Caco-2 (cell line): ENCODE measurements at places on chromosomes 12 and 14. TPM values are rescaled to one million over a fixed set of nuclear protein-coding genes. Genes with fewer than 3 reads are reported as not detected.
A peak's percentile ranks its signal among the peaks of the same experiment; 100 is the strongest.

Gene CLSTN3
- 40.2 and 44.3 TPM in 2 replicates for total RNA-seq

GRCh38 chr12:85781766-85782165 is 54.4 kb downstream of the RASSF9 start:
- H3K27me3 ChIP-seq = no peaks in the 10 kb centered on the region
- no peak overlapping the region for H3K4me3 ChIP-seq
- H3K36me3 ChIP-seq = no peaks in the 10 kb centered on the region
- DNase-seq = no peak
- H3K27ac ChIP-seq = no peak overlapping the region

Gene FOXN4
- 0.49 and 0.95 TPM in 2 replicates for total RNA-seq

DNA sequence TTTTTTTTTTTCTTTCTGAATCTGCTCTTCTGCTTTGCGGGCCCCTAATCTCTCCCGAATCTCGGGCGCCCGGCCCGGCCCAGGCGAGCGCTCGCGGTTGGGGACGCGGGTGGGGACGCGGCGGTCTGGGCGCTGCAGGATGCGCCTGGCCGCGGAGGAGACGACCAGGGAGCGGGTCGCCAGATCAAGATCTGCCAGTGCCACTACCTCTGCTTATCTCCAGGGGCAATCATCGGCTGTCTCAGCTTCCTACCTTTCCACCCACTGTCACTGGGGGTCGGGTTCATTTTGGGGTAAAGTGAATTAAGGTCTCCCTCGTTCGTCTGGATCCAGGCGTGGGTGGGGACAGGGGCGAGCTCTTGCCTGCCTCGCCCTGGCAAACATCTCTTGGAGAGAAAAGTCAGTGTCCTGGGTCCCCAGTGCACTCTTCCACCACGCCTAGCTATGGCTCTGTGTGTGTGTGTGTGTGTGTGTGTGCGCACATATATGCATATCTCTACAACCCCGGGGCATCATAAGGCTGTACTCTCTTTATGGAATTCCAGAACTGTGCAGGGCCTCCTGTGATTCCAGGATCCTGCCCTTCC is 422.3 kb downstream of the VRK1 start:
- H3K36me3 ChIP-seq = no peaks in the 10 kb centered on the region
- no peak overlapping the region for H3K4me3 ChIP-seq
- H3K27me3 ChIP-seq = no peaks in the 10 kb centered on the region
- H3K4me1 ChIP-seq = no peaks in the 10 kb centered on the region
- no peak for DNase-seq
- no peak overlapping the region for H3K27ac ChIP-seq

DNA sequence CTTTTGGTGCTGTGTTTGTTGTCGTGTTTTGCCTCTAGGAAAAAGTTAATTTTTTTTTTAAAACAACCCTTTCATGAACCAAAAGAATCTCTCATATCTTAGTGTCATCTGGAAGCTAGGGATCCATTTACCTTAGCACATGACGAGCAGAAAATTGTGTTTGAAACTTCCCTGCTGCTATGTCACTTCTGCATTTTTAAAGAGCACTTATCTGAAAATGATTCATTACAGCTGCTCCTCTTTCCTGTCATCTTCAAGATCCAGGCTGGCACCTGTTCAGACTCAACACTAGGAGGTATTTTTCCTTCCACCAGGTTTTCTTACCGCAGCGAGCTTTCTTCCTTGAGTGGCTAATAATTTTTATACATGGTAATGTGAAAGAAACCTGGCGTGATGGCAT is 67.0 kb downstream of the EML1 start:
- no peak overlapping the region for H3K4me3 ChIP-seq
- no peak for DNase-seq
- no peak overlapping the region for H3K27ac ChIP-seq

Gene CNTN1
- total RNA-seq = not detected in 2 replicates

Gene DLK1
- not detected in 2 replicates for total RNA-seq

- no peak for DNase-seq
- H3K4me3 ChIP-seq = no peak overlapping the region
- no peaks in the 10 kb centered on the region for H3K27me3 ChIP-seq
- peaks cover 48% of the 10 kb centered on the region for H3K4me1 ChIP-seq
- peak overlapping the region; percentile 81 for H3K27ac ChIP-seq
- no peaks in the 10 kb centered on the region for H3K36me3 ChIP-seq
Observed at GRCh38 chr14:75523771-75524171, 1.5 kb downstream of the BATF start.

DNA sequence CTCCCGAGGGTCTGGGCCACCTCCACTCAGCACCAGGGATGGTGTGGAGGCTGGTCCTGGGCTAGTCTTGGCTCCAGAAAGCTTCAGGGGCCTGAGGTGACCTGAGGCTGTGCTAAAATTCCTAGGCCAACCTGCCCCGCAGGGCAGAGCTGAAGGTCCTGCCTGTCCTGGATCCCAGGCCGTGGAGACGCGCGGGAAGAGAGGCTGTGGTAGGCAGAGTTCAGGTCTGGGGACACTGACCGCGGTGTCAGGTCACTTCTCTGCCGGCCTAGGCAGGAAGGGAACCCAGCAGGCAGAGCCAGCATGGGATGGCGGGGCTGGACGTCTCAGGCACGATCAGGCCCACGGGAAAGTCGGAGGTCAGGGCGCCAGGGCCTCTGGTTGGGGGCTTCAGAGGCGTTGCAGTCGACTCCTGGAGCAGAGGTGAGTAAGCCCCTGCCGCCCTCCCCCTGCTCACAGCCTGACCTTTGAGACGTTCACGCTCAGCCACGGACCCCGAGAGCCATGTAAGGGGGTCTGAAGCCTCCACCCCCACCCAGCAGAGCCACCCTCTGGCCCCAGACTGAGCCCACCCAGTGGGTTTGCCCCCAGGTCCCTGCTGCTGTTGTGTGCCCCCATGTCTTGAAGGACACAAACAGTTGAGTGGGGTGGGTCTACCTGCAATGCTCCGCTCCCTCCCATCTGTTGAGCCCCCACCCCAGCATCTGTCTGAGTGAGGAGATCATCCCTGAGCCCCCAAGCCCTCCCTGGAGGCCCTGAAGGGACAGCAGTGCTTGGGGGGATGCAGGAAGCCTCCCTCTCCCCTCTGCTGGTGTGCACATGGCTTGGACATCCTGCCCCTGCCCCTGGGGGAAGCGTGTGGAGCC is 142.7 kb downstream of the KIF26A start:
- no peaks in the 10 kb centered on the region for H3K36me3 ChIP-seq
- no peak overlapping the region for H3K27ac ChIP-seq
- H3K4me1 ChIP-seq = no peaks in the 10 kb centered on the region
- H3K27me3 ChIP-seq = no peaks in the 10 kb centered on the region
- no peak for DNase-seq

GRCh38 chr12:131773582-131774221 is 54.5 kb upstream of the MMP17 start:
- H3K4me1 ChIP-seq = no peaks in the 10 kb centered on the region
- no peak overlapping the region for H3K4me3 ChIP-seq
- H3K36me3 ChIP-seq = no peaks in the 10 kb centered on the region
- H3K27me3 ChIP-seq = no peaks in the 10 kb centered on the region

DNA sequence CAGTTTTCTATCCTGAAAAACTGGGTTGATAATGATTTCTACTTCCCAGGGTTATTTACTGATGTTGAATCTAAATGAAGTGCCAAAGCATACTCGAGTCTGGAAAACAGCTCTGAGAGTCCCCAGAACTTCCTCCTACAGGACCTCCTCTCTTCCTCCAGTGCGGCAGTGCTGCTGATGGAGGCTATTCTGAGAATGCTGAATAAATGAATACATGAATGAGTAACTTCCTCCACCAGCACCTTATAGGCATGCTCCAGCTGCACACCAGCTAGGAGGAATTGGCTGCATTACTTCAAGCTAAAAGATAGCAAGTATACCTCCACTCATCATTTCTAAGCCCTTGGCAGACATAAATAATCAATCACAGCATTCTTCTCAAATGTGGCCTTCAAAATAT is 448.8 kb upstream of the CCDC196 start:
- no peak for DNase-seq
- H3K27ac ChIP-seq = no peak overlapping the region
- no peaks in the 10 kb centered on the region for H3K4me1 ChIP-seq
- H3K27me3 ChIP-seq = no peaks in the 10 kb centered on the region
- no peak overlapping the region for H3K4me3 ChIP-seq

GRCh38 chr14:33855672-33856071 is 95.2 kb downstream of the EGLN3 start:
- no peaks in the 10 kb centered on the region for H3K36me3 ChIP-seq
- H3K27me3 ChIP-seq = no peaks in the 10 kb centered on the region
- no peaks in the 10 kb centered on the region for H3K4me1 ChIP-seq
- DNase-seq = no peak
- no peak overlapping the region for H3K27ac ChIP-seq

Gene TECPR2
- 5.4 and 9.3 TPM in 2 replicates for total RNA-seq

- no peak overlapping the region for H3K4me3 ChIP-seq
- no peaks in the 10 kb centered on the region for H3K4me1 ChIP-seq
- H3K27ac ChIP-seq = no peak overlapping the region
- H3K36me3 ChIP-seq = no peaks in the 10 kb centered on the region
- no peaks in the 10 kb centered on the region for H3K27me3 ChIP-seq
Observed at GRCh38 chr14:60344751-60345150, 95.7 kb downstream of the PPM1A start.

DNA sequence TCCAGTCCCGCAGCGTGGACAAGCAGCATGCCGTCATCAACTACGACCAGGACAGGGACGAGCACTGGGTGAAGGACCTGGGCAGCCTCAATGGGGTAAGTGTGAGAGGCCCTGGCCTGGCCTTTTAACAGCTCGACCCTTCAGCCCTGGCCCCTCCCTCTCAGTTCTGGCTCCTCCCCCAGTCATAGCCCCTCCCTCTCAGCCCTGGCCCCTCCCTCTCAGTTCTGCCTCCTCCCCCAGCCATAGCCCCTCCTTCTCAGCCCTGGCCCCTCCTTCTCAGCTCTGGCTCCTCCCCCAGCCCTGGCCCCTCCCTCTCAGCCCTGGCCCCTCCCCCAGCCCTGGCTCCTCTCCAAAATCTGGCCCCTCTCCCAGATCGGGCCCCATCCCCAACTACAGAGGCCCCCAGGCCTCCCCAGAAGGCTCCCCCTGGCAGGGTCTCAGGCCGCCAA is 11.2 kb downstream of the CEP170B start:
- no peak overlapping the region for H3K4me3 ChIP-seq
- no peaks in the 10 kb centered on the region for H3K4me1 ChIP-seq
- DNase-seq = peak; percentile 55
- no peaks in the 10 kb centered on the region for H3K27me3 ChIP-seq
- no peaks in the 10 kb centered on the region; the same call in 1 of the 2 replicates for H3K36me3 ChIP-seq

- H3K4me1 ChIP-seq = no peaks in the 10 kb centered on the region; the same call in 1 of the 2 replicates
- DNase-seq = no peak
- H3K4me3 ChIP-seq = no peak overlapping the region
- no peaks in the 10 kb centered on the region for H3K36me3 ChIP-seq
Observed at GRCh38 chr12:97308576-97309198, 153.9 kb upstream of the RMST start.

Gene ZDHHC22
- total RNA-seq = not detected in 2 replicates

DNA sequence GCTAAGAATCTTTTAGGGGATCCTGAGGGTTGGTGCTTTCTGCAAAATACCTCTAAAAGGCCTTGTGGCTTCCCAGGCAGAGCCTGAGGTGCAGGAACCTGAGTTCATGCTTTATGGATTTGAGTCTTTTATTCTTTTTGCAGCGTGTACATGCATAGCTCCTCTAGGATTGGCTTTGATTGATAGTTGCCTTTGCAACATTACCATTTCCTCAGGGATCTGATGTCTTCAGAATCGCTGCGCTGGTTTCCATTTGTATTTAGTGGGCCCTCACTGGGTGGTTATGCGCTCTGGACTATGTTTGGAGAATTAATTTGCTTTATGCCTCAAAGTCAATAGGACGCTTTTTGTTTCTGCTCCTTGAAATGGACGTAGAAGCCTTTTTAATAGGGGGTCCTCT is 16.1 kb downstream of the NRXN3 start:
- no peaks in the 10 kb centered on the region for H3K36me3 ChIP-seq
- no peak overlapping the region for H3K27ac ChIP-seq
- no peaks in the 10 kb centered on the region; the same call in 1 of the 2 replicates for H3K27me3 ChIP-seq
- no peak for DNase-seq
- no peak overlapping the region for H3K4me3 ChIP-seq

DNA sequence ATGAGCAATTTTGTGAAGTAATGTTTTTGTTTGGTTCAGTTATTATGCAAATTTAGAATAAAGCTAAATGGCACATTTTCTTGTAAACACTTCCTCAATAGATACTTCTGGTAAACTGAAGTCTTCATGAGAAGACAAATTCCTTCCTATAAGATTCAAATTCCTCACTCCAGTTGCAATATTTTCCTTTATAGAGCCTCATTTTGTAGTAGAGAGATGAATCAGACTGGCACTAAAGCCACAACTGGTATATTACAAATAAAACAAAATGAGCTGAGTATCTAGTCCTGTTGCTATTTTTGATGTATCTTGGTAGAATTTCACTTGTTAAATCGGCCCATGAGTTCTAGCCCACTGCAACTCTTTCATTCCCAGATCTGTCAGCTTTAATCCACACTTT is 5.5 kb downstream of the LGR5 start:
- no peak for DNase-seq
- peaks cover 3% of the 10 kb centered on the region; the same call in 1 of the 2 replicates for H3K4me1 ChIP-seq
- H3K36me3 ChIP-seq = no peaks in the 10 kb centered on the region
- H3K27me3 ChIP-seq = no peaks in the 10 kb centered on the region

Gene OR6C2
- not detected in 2 replicates for total RNA-seq

GRCh38 chr12:108430926-108431325 is 84.2 kb upstream of the FICD start:
- H3K27ac ChIP-seq = no peak overlapping the region
- H3K4me1 ChIP-seq = no peaks in the 10 kb centered on the region
- H3K36me3 ChIP-seq = no peaks in the 10 kb centered on the region
- H3K4me3 ChIP-seq = no peak overlapping the region
